ENCODE measurements at places on chromosomes 2 and 18.

- DNase-seq, result no peak
Measured at GRCh38 chr2:8822218-8822617, 15.2 kb downstream of the KIDINS220 start.

- DNase-seq, result peak; percentile 52
Measured at GRCh38 chr2:127525691-127526131, 578 bp downstream of the IWS1 start.

DNA sequence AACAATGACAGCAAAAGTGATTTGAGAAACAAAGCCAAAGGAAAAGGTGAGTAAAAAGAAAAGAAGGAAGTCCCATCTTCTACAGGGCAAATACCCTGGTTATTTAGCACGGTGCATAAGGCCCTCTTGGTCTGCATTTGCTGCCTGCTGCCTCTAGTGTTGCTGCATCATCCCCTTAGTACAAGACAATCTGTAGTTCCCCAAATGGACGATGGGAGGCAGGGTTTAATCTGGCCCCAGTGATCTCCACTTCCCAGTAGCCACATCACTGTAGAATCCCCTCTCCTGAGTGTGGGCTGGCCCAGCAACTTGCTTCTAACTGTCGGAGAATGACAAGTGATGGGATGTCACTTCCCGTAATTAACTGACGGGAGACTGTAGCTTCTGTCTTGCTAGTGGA, 85.1 kb downstream of the CTAGE1 start:
- peak; percentile 14 for DNase-seq

DNA sequence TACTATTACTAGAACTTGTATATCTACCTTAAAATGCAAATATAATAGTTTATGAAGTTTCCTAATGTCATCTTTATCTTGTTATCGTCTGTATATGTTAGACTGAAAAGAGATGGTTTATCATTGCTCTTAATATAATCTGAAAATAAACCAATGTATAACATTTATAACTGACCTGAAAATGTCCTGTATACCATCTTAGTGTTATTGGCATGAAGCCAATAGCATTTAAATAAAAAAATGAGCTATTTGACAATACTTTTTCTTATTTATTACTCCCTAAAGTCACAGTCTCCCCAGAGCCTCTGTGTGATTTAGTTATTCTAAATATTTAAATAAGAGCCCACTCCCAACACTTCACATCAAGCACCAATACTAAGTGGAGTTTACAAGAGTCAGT, 1.8 kb downstream of the VWC2L start:
- DNase-seq, result no peak

DNA sequence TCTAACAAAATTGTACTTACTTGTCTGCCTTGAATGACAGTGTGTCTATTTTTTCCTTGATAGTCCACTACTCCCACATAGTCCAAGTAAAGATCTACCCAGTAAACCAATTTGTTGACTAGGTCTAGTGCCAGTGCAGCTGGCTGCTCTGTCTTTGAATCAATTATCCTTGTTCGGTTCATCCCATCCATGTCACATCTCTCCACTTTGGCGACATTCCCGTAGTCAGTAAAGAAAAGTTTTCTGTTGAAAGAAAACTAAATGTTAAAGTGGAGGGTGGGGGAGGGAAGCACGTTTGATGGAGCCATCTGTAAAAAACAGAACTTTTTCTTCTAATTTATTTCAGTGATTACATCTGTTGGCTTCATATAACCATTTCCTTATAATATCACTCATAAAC, 1068.8 kb downstream of the LRP1B start:
- DNase-seq, result no peak
